ENCODE measurements at places on chromosomes 12 and 14.

DNA sequence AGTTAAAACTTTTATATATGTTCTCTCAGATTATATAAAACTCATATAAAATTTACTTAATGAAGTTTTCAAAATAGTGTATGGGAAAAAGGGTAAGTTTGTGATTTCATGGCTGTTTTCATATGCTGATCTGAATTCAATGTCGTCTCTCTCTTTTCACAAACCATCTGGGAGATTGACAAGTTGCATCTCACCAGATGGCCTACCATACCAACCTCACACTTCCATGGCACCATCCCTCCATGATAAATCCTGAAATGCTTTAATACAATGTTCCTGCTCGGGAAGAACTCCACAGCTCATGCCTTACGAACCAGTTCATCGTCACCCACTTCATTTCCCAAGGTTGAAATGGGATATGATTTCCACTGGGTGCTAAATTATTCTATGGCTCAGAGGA, 22.3 kb downstream of the PTPRO start:
- DNase-seq: no peak
- no peaks in the 10 kb centered on the region for H3K36me3 ChIP-seq

GRCh38 chr12:114895081-114895480, 211.1 kb upstream of the TBX3 start:
- no peaks in the 10 kb centered on the region for H3K36me3 ChIP-seq
- DNase-seq: no peak
- no peak overlapping the region for H3K4me3 ChIP-seq
- H3K4me1 ChIP-seq: no peaks in the 10 kb centered on the region

DNA sequence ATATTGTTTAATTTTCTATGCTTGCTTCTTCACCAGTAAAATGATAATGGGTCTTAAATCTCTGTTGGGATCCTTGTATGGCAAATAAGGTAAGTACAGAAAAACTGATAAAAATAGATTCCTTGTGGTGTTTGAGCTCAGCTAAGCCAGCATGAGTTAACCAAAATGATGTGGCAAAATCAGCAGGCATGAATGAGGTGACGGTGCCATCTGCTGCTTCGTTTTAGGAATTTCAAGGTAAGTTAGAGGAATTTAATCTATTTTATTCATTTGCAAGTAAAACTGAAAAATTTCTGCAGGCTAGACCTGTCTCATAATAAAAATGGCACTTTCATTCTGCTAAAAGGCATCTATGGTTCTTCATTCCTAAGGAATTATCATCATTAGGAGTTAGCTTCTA, 10.0 kb upstream of the CLEC7A start:
- DNase-seq: no peak
- H3K4me1 ChIP-seq: no peaks in the 10 kb centered on the region
- no peaks in the 10 kb centered on the region for H3K27me3 ChIP-seq

DNA sequence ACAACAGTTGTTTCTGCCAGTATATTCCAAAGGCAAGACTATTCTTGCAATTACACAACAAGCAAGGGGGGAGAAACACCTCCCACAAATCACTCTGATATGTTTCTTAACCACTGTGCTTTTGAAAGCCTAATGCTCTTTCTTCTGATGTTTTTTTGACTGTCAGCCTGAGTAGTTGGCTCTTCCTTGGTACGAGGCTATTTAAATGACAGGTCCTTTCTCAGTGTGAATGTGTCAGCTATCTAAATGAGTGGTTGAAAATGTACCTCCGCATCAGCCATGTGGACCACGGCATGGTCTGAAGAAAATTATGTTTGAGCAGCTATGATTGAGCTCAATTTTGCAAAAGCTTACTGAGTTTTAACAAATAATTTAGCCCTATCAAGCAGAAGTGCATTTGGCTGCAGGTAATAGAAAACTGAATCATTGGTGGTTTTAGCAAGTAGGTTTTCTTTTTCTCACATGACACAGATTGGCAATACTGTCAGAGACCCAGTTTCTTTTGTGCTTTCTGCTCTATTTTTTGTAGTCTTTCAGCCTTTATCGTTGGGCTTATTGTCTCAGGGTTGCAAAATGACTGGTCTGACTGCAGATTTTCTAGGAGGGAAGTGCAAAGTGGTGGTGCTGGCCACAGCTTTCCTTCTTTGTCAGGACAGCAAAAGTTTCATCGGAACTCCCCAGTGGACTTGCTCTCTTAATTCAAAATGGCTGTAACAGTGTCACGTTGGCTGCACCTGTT, 162.8 kb downstream of the RGS6 start:
- no peak overlapping the region for H3K27ac ChIP-seq
- no peak overlapping the region for H3K4me3 ChIP-seq
- no peaks in the 10 kb centered on the region for H3K27me3 ChIP-seq
- no peak for DNase-seq

DNA sequence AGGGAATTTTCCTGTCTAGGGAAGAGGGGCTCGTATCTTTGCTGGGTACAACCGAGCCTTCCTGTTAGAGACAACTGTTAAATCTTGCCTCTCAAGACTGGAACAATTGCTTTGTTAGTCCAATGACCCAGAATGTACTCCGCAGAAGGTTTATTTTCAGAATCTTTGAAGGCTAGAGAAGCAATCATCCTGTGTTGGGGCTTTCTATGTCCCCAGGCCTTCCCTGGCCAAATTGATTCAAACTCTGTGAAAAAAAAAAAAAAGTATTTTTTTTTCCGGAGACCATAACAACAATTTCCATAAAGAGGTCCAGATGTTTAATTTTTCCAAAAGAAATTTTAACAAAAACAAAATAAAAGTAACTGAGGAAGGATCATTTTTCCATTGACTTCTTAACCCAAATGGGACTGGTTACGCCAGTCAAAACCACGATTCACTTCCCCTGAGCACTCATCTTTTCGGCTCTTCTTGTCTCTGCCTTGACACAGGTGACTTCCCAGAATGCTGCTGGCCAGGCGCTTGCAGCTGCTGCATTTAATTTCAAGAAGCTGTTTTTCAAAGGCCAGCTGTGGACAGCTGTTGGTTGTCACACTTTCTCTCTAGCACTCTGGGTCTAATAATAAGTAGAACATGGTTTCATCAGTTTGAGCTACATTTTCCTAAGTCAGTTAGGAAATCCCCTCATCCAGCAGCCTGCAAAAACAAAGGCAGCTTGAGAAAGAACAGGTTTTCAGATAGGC, 81.6 kb upstream of the MANSC4 start:
- H3K36me3 ChIP-seq: no peaks in the 10 kb centered on the region
- no peak overlapping the region for H3K27ac ChIP-seq
- no peak overlapping the region for H3K4me3 ChIP-seq
- H3K27me3 ChIP-seq: no peaks in the 10 kb centered on the region
- peaks cover 20% of the 10 kb centered on the region for H3K4me1 ChIP-seq

GRCh38 chr12:54680374-54680773, 32.2 kb upstream of the DCD start:
- no peaks in the 10 kb centered on the region for H3K36me3 ChIP-seq
- DNase-seq: no peak
- H3K27ac ChIP-seq: no peak overlapping the region
- H3K4me3 ChIP-seq: no peak overlapping the region
- H3K4me1 ChIP-seq: no peaks in the 10 kb centered on the region

- H3K4me1 ChIP-seq: peaks cover 3% of the 10 kb centered on the region
- DNase-seq: peak; percentile 100
- no peaks in the 10 kb centered on the region for H3K36me3 ChIP-seq
- peak overlapping the region; percentile 95 for H3K27ac ChIP-seq
- peak overlapping the region; percentile 38 for H3K4me3 ChIP-seq
Measured at GRCh38 chr12:124518051-124518932, 49.1 kb downstream of the NCOR2 start.

DNA sequence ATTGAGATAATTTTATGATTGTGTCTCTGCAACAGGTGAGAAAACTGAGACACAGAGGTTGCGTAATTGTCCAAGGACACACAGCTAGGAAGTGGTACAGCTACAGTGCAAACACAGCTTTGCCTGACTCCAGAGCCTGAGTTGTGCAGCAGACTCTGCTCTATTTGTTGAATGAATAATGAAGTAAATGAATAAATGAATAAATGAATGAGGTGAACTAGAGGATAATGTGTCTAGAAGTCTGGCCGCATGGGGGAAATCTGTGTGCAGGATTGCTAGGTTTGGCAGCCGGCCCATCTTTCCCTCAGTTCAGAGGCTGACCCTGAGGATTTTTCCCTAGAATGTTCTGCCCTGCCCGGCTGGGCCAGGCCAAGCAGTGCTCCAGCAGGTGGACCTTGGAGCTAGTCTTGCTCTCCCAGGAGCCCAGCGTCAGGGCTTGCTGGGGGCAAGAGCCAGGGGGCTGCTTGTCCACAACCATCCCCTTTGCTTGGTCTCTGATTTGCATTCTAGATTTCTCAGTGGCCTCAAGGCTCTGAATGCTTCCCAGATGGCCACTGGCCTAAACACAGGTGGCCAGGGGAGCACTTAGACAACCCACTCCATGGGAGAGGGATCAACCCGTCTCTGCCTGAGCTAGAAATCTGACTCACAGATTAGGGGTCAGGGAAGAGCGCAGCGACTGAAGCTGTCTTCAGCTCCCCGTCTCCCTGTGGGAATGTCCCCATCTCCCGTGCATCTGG, 225.2 kb downstream of the C12orf75 start:
- no peaks in the 10 kb centered on the region for H3K27me3 ChIP-seq
- no peaks in the 10 kb centered on the region for H3K36me3 ChIP-seq
- peak; percentile 10 for DNase-seq
- no peaks in the 10 kb centered on the region for H3K4me1 ChIP-seq

DNA sequence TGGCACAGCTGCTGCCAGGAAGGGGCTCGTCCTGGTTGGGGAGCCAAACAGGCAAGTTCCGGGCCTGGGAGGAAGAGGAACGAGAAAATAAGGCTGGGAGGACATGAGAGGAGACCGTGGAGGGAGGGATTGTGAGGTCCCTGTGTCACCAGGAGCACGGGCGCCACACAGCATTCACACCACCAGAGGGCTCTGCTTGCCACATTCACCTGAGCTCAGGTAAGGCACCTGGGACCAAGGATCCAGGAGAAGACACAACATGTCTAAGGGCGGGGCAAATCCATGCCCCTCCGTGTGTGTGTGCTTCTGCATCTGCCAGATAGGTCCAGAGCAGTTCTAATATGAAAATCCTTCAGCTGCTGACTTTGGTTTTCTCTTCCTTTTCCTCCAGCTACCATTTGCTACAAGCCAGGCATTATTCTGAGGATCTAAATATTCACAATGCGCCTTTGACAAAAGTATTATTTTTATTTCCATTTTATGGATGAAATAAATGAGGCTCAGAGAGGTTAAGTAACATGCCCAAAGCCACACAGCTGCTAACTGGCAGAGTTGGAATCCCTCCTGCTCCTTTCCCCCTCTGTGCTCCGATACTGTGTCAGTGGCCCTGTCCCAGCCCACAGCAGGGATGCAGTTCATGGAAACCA, 14.6 kb downstream of the RAPGEF3 start:
- no peak for DNase-seq
- no peaks in the 10 kb centered on the region for H3K27me3 ChIP-seq
- H3K36me3 ChIP-seq: no peaks in the 10 kb centered on the region
- H3K4me3 ChIP-seq: no peak overlapping the region

- no peak overlapping the region for H3K4me3 ChIP-seq
- DNase-seq: no peak
- H3K27me3 ChIP-seq: no peaks in the 10 kb centered on the region
- H3K4me1 ChIP-seq: no peaks in the 10 kb centered on the region
- H3K36me3 ChIP-seq: no peaks in the 10 kb centered on the region
- no peak overlapping the region for H3K27ac ChIP-seq
Measured at GRCh38 chr14:89137526-89138163, 279.4 kb downstream of the FOXN3 start.

DNA sequence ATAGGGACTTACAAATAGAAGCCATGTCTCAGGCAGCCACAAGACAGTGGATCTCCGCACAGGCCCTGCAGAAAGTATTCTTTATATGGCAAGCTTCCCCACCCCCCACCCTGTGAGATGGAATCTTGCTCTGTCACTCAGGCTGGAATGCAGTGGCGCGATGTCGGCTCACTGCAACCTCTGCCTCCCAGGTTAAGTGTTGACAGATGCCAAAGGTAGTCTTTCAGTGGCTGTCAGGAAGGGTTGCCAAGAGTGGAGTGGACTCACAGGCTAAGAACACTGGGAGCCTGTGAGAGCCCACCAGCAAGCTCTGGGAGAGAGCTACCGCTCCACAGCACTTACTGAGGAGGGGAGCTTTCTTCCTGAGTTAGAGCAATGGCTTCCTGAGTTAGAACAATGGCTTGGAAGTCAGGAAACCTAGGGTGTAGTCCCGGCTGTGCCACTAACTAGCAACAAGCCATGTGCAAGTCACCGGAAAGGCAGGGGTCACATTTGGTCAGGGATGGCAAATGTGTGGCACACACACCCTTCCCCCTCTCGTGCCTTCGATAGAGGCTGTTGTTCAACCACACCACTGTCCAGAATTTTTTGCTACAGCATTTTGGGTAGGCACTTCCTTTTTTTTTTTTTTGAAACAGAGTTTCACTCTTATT, 2.6 kb downstream of the RNASE1 start:
- peak overlapping the region; percentile 72 for H3K27ac ChIP-seq
- peak overlapping the region; percentile 45 for H3K4me3 ChIP-seq
- peaks cover 5% of the 10 kb centered on the region for H3K4me1 ChIP-seq
- no peaks in the 10 kb centered on the region for H3K36me3 ChIP-seq

DNA sequence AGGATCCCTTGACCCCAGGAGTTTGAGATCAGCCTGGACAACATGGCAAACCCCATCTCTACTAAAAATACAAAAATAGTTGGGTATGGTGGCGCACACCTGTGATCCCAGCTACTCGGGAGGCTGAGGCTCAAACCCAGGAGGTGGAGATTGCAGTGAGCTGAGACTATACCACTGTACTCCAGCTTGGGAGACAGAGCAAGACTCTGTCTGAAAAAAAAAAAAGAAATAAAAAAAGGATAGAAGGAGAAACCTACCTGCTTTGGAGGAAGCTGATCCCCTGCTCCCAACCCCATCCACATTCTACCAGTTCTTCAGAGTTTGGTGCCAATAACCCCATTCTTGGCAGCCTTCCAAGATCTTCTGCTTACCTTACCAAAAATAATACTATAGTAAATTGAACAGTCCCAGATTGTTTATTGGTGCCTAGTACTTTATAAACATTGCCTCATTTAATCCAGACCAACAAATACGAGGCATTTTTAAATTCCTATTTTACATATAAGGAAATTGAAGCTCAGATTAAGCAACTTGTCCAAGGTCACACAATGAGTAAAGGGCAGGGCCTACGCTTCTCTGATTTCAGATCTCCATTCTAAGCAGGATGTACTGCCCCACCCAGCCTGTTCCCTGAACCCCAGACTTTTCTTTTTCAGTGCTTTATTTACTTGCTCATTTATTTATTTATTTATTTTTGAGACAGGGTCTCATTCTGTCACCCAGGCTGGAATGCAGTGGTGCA, 33.2 kb upstream of the FAM222A start:
- H3K27me3 ChIP-seq: no peaks in the 10 kb centered on the region
- H3K27ac ChIP-seq: no peak overlapping the region
- no peaks in the 10 kb centered on the region for H3K36me3 ChIP-seq

Data from tibial nerve (tissue), 4 donors.